ENCODE measurements at places on chromosomes 7 and 10.

DNA sequence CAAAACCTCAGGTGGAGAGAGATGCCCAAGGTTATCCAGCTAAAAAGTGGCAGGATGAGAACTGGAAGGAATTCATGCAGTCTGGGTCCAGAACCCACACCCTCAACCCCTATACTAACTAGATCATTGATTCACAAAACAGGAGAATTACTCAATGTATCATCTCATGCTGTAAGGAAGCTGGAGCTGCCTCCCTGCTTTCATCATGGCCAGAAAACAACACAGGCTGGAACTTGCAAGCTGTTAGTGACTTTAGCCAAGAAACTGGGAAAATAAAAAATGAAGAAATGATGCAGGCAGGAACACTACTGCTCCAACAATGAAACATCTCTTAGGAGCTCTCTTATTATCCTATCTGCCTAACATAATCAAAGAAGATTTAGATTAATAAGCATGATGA lies 619.8 kb upstream of the CELF2 start:
- no peak for DNase-seq

- no peak for DNase-seq
These were observed 34.2 kb downstream of the TFPI2 start for GRCh38 chr7:93856323-93856722.

- DNase-seq, result no peak
These were observed 35.4 kb downstream of the BNIP3 start for GRCh38 chr10:131946321-131946751.

- no peak for DNase-seq
These were observed 97.6 kb downstream of the PRPF18 start for GRCh38 chr10:13684252-13684791.

GRCh38 chr7:71311576-71311975 lies 179.6 kb downstream of the GALNT17 start:
- no peak for DNase-seq

All from activated T-helper 1 cell treated with anti-CD3 and anti-CD28 coated beads, Interleukin-2, amount 50 U/mL, for 16 hours (primary cell).